ENCODE measurements at places on chromosomes 1 and 21. TPM values are rescaled to one million over a fixed set of nuclear protein-coding genes. Genes with fewer than 3 reads are reported as not detected.

Gene LRRIQ3
- total RNA-seq = 0.56 TPM

GRCh38 chr1:204544321-204544720 is 28.1 kb downstream of the MDM4 start:
- no peak for DNase-seq

- peak; percentile 24 for DNase-seq
These were observed 5.4 kb downstream of the SOAT1 start for GRCh38 chr1:179298952-179299351.

GRCh38 chr21:31558189-31558961 is 101.1 kb upstream of the SOD1 start:
- DNase-seq = peak; percentile 32

DNA sequence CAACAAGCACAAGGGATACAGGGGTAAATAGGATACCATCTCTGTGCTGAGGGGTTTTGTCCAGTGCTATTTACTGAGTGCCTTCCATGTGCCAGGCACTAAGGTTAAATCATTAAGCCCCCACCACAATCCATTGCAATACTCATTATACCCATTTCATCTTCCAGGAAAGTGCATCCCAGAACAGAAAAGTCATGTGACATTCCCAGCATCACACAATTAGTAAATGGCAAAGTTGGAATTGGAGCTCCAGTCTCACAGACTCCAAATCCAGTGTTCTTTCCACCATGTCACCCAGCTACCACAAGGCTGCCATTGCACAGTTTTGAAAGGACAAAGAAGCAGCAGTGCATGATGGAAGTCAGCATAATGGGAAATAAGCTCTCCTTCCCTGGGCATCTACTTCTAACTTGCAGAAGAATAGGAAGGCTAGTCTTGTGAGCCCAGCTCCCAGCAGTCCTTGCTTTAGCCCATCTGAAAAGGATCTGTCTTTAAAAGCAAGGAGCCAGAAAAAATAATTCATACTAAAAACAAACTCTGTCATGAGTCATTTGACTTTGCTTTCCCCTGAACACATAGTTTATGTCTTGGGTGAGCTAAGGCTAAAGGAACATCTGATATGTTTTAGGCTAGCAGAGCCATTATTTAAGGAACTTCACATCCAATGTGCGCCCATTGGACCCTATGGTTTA is 111.4 kb upstream of the HOOK1 start:
- DNase-seq = no peak

GRCh38 chr1:17687145-17687544 is 68.0 kb upstream of the ACTL8 start:
- no peak for DNase-seq

DNA sequence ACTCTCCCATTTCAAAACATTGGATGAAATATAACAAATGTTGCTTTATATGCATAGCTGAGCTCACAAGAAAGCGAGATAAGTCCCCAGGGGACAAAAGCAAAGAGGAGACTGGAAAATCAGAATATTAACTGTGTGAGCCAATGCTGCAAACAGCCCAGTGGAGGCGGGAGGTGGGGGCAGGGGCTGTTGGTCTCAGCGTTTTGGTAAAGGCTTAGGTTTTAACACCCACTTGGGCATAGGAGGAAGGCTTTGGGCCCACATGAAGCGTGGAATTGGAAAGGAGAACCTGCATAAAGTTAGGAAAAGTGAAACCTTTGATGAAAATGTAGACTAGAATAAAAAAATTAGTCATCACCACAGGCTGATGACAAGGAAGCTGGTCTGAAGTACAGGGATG is 30.2 kb upstream of the SMIM12 start:
- DNase-seq = no peak

- no peak for DNase-seq
These were observed 32.9 kb downstream of the IFI44 start for GRCh38 chr1:78682496-78682895.
